NCI-H1436 (cell line): ENCODE measurements at places on chromosomes 6 and 20.
A peak's percentile ranks its signal among the peaks of the same experiment; 100 is the strongest.

GRCh38 chr20:59016795-59017492, 2.3 kb upstream of the TUBB1 start:
- no peak for DNase-seq

GRCh38 chr6:142320366-142320765, 18.6 kb downstream of the ADGRG6 start:
- no peak for DNase-seq

DNA sequence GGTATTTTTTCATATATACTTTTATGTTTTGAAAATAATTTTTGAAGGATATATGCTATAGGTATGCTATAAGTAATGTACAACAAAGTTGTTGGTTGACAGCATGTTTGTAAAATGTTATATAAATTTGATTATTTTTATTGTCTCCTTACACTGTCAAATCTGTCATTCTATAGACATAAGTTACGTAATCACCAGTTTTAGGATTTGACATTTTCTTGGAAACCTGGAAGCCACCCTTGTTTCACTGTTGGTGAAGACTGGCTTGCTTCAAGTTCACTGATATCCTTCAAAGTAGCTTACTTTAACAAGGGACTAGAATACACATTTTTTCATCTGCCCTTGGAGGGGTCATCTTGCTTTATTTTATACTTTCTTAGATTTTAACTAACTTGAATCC, 1288.6 kb upstream of the EYS start:
- no peak for DNase-seq

DNA sequence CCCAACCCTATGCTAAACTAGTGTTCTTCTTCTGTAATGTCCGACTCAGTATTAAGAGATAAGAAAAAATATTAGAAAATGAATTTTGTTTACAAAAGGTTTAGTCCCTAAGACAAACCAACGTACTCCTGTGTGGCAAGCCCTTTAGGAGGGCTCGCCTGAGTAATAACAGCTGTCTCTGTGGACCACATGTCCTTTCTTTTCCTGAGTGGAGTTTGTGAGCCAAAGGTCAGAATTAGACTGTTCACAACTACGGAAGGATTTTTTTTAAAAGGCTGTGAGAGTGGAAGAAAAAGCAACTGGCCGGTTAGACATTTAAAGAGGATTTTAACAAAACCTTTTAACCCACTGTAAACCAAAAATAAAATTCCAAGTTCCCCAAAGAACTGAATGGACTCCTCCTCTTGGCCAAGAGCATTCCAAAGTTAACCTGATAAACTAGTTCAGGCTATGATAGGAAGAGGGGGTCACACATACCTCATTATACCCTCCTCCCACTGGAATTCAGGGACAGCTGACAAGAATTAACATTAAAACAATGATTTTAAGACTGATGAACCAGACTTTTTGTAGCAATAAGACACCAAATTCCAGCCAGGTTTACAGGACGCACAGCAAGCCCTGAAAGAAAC, 43.5 kb downstream of the FAM184A start:
- DNase-seq: no peak

DNA sequence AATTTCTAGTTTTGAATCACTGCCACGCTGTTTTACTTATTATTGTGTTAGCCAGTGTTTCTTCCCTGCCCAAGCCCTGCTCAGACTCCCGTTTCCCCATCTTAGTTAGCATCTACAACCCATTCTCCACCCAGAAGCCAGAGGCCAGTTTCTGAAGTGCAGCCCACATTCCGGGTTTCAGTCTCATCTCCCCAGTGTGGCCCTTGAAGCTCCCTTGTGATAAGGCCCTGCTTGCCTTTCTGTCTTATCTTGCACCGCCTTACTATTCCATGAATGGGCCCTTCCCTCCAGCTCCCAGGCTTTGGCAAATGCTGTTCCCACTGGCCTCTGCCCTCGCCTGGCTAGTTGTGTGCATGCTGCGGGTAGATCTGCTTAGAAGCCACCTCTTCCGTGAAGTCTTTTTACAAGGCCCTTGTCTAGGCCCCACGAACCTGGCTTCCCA, 41.1 kb downstream of the TOX2 start:
- DNase-seq: no peak

DNA sequence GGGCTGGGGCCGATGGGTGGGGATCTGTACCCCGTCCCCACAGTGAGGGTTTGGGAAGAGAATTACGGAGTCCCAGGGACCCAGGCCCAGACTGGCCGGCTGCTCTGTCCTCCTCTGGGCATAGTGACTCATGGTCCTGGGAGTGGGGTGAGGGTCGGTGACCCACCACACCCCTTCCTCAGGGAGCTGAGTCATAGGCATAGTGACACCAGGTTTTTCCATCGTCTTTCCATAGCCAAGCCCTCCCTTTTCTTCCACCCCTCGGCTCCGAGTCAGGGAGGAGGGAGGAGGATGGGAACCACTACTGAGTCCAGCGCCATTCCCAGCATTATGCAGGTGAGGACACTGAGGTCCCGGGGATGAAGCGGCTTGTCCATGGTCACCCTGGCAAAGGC, 8.9 kb downstream of the CYP21A2 start:
- no peak for DNase-seq

GRCh38 chr20:50412069-50412468, 98.1 kb upstream of the PTPN1 start:
- DNase-seq: no peak

DNA sequence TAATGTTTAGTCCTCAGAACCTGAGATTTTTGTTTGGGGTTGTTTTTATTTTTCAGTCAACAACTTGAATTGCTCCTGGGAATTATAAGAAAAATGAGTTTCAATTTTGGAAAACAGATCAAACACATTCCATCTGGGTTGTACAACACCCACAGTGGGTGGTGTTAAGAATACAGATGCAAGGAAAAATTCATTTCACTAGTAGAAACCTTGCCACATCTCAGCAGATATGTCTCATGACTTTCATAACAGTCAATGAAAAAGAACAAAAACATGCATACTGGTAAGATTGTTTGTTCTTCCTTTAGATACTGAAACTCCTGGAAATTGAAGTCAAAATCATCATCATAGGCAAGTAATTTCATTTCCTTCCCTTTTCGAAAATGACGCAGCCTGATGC, 78.9 kb downstream of the MOXD1 start:
- DNase-seq: no peak

DNA sequence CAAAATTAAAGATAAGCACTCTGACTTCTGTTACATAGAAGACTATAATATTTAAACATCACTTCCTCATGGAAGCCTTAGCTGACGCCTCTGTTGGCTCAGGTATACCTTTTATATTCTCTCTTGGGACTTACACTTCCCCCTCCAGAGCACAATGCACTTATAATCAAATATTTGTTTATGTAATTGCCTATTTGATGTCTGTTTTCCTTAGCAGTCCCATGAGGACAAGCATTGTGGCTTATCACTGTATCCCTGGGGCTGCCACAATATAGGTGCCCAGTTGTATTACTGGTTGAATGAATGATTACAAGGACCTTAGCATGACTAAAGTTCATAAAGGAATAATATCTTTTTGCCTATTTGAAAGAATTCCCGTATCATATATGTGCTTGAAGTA, 186.7 kb upstream of the VGLL2 start:
- peak; percentile 13 for DNase-seq

GRCh38 chr6:137099689-137100403, 55.1 kb upstream of the IL20RA start:
- DNase-seq: no peak

DNA sequence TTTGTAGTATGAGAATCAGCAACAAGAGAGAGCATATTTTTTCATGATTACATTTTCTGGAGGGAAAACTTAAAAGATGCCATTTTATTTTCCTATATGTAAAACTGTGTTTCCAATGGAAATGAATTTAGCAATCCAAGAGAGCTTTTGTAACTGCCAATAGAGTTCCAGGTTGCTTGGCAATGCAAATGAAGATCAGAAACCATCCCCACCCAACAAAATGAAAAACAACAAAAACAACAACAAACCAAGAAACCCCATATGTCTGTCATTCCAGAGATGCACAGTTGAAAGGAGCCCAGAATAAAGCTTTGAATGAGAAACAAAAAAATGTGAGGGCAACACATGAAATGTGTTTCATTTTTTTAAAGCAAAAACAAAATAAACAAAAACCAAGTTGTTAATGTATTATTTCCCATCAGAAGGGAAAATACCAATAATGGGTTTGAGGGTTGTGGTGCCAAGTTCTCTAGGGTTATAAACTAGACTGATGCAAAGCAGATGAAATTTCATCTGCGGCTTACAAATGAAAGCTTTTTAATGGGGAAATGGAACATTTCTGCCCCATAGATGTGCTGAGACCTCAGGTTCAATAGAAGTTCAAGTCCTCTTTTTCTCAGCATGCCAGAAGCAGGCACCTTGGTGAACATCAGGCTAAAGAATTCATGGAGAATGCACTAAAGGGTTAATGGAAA, 121.5 kb upstream of the MCHR2 start:
- no peak for DNase-seq

GRCh38 chr6:56450376-56450775, 192.3 kb downstream of the DST start:
- no peak for DNase-seq

DNA sequence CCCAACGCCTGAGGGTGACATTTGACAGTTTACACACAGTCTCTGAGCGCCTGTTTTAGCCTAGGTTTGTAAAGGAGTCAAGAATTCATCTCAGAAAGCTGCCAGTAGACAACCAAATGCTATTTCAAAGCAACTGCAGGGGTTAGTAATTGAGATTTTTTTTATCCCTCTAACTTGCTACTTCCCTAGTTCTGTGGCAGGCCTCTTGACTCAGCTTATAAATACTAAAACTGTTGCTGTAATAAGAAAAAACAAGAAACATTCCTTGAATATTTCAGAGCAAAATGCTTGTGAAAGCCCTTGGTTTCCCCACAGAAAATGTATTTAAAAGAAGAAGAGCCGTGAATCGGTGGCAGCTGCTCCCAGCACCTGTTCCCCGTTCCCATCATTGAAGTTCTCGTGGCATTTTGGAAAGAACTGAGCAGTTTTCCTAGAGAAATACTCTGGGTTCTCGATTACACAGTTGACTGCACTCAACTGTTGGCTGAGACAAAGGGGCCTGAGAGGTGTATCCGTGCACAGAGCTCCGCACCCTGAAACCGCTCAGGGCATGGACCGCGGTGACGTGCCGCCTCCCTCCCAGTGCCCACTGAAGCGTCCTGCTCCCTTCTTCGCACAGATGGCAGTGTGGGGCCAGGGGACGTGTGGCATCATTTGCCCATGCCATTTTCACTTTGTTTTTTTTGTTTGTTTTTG, 20.9 kb downstream of the DLL1 start:
- DNase-seq: no peak

DNA sequence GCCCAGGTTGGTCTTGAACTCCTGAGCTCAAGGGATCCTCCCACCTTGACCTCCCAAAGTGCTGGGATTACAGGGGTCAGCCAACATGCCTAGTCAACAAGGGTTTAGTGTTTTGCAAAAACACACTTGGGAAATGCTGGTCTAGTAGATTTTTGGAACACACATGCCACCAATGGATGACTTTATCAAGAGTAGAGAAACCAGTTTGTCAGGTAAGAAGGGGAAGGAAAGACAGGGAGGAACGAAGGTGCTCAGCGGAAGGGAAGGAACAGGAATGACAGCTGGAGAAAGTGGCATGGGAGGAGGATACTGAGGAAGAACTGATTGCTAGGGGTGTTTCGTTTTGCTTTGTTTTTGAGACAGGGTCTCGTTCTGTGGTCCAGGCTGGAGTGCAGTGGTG, 15.6 kb upstream of the SEC63 start:
- DNase-seq: no peak

GRCh38 chr20:57089699-57090144, 176.7 kb downstream of the BMP7 start:
- DNase-seq: no peak

GRCh38 chr6:146878168-146878951, 279.6 kb downstream of the ADGB start:
- no peak for DNase-seq

GRCh38 chr6:54072635-54073313, 38.5 kb upstream of the MLIP start:
- DNase-seq: no peak

DNA sequence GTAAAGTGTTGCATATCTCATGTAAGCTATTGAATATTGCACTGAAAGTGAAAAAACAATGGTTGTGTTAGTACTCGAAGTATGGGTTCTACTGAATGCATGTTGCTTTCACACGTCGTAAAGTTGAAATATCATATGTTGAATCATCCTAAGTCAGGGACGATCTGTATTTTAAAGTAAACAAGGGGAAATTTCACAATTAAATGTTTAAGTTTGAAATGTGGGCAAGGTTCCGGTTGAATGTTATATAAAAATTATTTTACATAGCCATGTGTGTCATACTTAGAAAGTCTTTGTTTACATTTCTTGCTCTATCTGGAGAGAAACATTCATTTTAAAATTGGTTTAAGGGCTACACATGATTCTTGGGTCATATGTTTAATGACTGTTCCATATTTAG, 76.8 kb downstream of the AKAP7 start:
- DNase-seq: no peak

DNA sequence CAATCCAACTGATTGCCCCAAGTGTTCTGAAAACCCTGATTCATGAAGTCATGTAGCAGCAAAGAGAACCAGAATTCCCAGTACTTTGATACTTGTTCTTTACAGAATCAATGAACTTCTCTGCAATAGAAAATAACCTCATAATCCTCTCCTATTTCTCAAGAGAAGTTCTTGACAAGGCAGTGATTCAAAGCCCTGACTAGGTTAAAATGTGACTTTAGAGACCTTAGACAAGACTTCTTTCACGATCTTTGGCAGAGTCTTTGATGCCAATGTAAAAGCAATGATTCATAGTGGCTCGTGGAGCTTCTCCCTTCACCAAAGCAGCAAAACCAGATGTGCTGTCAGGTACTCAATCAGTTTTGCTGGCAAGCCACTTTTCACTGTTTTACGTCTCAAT, 95.2 kb downstream of the CDK19 start:
- DNase-seq: no peak

GRCh38 chr20:25035921-25036320, 22.0 kb downstream of the ACSS1 start:
- DNase-seq: no peak

DNA sequence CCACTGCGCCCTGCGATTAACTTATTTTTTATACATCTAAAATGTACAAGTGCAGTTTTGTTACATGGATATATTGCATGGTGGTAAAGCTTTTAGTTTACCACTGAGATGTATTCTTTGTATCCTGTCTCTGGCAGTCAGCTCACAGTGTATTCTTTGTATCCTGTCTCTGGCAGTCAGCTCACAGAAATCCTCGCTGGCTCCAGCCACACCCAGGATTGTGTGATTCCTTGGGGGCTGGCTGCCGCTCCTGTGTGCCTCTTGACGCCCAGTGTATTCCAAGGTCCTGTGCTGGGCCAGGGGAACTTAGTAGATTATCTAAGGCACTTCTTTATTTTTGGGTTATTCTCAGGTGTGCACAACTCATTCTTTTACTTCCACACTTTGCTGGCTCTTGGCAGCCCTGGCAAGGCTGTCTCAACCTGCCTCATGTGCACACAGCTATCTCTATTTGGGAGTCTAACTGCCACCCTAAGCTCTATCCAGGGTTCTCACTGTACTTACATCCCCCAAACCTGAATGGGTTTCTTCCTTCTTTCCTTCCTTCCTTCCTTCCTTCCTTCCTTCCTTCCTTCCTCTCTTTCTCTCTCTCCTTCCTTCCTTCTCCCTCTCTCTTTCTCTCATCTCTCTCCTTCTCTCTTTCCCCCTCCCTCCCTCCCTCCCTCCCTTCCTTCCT, 12.4 kb upstream of the RNF24 start:
- no peak for DNase-seq
